ENCODE measurements at places on chromosomes 5 and 9. TPM values are rescaled to one million over a fixed set of nuclear protein-coding genes. Genes with fewer than 3 reads are reported as not detected.

RASEF gene
- 0.21 TPM for total RNA-seq

OR13C3 gene
- total RNA-seq: not detected

FAM240B gene
- total RNA-seq: not detected

DNA sequence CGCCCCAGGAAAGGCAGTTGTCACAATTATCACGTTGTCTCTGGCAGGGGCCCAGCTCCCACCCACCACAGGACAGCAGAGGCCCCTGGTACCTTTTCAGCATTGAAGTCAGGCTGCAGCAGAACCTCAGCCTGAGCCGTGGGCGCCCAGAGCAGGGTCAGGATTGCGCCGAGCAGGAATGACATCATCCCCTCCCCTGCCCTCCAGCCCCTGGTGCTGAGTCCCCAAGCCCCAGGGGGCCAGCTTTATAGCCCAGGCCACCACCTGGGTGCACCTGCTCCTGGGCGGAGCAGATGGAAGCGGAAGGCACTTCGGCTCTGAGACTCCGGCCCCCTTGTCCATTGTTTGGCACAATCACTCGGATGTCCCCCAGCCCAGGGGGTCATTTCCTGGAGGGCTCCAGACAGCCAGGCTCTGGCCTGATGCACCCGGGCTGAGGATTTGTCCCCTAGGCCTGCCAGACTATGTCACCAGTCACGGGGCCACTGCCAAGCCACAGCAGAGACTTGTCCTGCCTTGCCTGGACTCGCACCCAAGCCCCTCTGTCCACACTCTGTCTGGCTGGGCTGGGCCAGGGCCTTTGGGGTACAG lies at the start of gene LCN15:
LCN15 (minus strand) TSS at position 218 of the 591 bp plus-strand sequence; CDS start at position 188, 30 bp downstream.
- H3K27ac ChIP-seq: no peak within 1 kb of the TSS
- no peak within 1 kb of the TSS for H3K4me3 ChIP-seq
- no peak for DNase-seq
- no peaks in the 10 kb centered on the region for H3K36me3 ChIP-seq
- peaks cover 25% of the 10 kb centered on the region for H3K27me3 ChIP-seq

HCN1 gene
- total RNA-seq: not detected

DNA sequence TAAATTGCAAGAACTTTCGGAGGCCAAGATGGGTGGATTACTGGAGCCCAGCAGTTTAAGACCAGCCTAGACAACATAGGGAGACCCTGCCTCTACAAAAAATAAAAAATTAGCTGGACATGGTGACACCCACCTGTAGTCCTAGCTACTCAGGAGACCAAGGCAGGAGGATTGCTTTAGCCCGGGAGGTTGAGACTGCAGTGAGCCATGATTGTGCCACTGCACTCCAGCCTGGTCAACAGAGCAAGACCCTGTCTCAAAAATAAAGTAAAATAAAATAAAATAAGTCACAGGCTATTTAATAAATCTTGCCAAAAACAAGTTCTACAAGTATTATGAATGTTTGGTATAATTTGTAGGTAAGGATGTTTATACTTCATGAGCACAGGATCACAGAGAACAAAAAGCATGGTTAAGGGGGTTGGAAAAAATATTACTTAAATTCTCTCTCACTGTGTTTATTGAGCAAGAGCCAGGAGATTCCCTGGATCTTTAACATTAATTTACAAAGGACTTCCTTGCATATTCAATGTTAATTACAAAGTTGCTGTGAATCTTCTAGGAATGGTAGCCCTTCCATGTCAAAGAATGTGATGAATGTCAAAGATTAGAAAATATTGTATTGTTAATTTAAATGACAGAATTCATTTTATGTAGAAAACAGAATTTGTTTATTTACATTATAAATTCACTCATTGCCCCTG lies 164.0 kb downstream of the RFX3 start:
- no peaks in the 10 kb centered on the region for H3K36me3 ChIP-seq
- no peak overlapping the region for H3K27ac ChIP-seq
- H3K27me3 ChIP-seq: no peaks in the 10 kb centered on the region
- peaks cover 10% of the 10 kb centered on the region for H3K4me1 ChIP-seq
- no peak overlapping the region for H3K4me3 ChIP-seq

PDZD2 gene
- total RNA-seq: 1.4 TPM

FAT2 gene
- total RNA-seq: 0.37 TPM

PRELID2 gene
- 25.9 TPM for total RNA-seq

DNA sequence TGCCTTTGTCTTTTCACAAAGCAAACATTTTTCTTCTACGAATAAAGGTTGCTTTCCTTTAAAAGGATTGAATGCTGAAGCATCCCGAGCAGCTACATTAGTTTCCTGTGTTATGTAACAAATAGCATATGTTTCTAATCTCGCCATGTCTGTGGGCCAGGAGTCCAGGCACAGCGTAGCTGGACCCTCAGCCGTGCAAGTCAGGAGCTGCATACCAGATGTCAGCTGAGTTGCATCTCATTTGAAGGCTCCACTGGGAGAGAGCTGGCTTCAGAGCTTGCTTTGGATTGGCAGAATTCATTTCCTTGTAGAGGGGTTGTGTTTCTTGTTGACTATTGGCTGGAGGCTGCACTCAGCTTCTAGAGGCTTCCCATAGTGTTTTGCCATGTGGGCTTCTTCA lies 16.0 kb upstream of the GOLPH3 start:
- no peaks in the 10 kb centered on the region for H3K4me1 ChIP-seq
- H3K27me3 ChIP-seq: no peaks in the 10 kb centered on the region
- no peak for DNase-seq

DNA sequence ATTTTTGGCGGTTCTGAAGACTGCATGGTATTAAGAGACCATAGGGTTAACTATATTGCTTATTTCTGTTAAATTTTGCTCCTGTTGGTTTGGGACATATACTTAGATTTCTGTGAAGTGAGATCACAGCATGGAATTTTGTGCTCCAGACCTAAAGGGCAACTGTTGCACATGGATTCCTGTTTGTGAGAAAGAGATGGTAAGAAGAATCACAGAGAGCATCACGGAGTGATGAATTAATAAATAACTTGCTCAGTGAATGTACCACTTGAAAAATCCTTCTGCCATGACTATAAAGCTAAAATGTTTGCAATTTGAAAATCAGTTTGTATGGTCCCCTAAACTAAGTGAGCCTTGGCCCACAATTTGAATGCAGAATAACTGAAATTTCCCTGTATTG lies 4.5 kb downstream of the PSAT1 start:
- no peaks in the 10 kb centered on the region for H3K4me1 ChIP-seq
- no peaks in the 10 kb centered on the region for H3K27me3 ChIP-seq
- peaks cover 27% of the 10 kb centered on the region for H3K36me3 ChIP-seq
- no peak overlapping the region for H3K27ac ChIP-seq
- no peak for DNase-seq

OR1B1 gene
- total RNA-seq: not detected

TXN gene
- total RNA-seq: 252 TPM

DNA sequence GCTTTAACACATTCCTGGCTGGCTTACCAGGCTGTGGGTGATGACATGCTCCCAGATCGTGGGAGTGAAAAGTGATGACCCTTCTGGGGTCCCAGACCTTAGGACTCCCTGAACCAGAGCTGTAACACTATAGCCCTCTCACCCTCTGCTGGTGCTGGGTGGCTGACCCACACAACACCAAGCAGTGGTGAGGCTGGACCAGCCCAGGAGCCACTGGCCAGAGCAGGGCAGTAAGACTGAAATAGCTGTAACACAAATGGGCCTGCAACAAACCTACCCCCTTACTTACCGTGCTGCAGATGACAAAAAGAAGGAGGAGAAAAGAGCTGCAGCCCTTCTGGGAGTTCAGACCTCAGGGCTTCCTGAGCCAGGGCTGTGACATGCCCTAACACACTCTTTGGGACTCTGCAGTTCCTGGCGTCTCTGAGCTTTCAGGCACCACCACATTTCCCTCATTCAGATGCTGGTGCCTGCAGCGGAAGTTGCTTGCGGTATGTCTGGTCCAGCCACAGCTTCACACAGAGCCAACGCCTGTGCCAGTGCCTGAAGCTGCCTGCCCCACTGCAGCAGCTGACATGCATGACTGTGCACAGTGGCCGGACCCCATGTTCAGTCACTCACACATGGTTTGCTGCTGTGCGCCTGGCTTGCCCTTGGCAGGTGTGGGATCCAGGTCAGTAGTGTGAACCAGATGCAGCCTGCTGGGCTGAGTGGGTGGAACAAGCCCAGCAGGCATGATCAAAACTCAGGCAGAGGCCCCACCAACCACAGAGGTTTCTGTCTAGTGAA lies 1247.4 kb downstream of the EFNA5 start:
- H3K27me3 ChIP-seq: no peaks in the 10 kb centered on the region
- H3K27ac ChIP-seq: no peak overlapping the region
- H3K36me3 ChIP-seq: no peaks in the 10 kb centered on the region

DNA sequence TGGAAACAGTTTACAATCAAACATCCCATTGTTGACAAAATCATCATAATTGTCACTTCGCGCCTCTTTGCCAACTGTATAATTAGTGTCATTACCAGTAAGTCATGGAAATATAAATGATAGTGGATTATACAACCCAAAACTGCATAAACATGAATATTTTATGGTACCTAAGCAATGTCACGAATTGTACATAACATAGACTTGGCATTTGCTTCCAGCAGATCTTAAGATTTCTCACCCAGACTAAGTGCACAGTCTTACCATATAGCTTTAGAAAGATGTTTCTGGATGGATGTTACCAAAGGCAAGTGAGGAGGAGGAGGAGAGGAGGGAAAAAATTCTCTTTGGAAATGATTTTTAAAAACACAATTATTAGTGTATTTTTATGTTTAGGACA lies 113.4 kb upstream of the TAS2R1 start:
- H3K4me1 ChIP-seq: no peaks in the 10 kb centered on the region
- H3K36me3 ChIP-seq: no peaks in the 10 kb centered on the region
- H3K4me3 ChIP-seq: no peak overlapping the region
- DNase-seq: no peak

- H3K27me3 ChIP-seq: peaks cover 11% of the 10 kb centered on the region
- no peak overlapping the region for H3K27ac ChIP-seq
- peaks cover 7% of the 10 kb centered on the region for H3K4me1 ChIP-seq
- H3K36me3 ChIP-seq: no peaks in the 10 kb centered on the region
- peak; percentile 25 for DNase-seq
- peak overlapping the region; percentile 51 for H3K4me3 ChIP-seq
Measured at GRCh38 chr9:128819716-128820664, 1.7 kb downstream of the ENDOG start.

- no peak overlapping the region for H3K4me3 ChIP-seq
- no peak for DNase-seq
- no peak overlapping the region for H3K27ac ChIP-seq
- no peaks in the 10 kb centered on the region for H3K36me3 ChIP-seq
Measured at GRCh38 chr5:136073714-136074529, 45.1 kb downstream of the TGFBI start.

DNA sequence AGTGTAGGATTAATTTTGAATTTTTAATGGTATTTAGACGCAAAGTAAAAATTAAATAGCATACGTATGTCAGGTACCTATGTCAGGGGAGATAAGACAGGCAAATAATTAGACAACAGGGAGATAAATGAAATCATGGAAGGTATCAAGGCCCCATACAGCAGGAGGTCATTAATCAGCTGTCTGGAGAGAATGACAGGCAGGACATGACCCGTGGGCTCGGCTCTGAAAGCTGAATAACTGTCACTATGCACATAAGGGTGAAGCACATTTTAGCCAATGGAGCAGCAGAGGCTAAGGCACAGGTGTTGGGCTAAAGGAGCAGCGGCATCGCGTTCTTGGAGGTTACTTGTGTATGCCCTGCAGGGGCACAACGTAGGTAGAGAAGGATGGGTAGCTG lies 11.9 kb downstream of the SLC25A51 start:
- H3K4me3 ChIP-seq: no peak overlapping the region
- no peak for DNase-seq
- H3K36me3 ChIP-seq: peaks cover 12% of the 10 kb centered on the region
- no peaks in the 10 kb centered on the region for H3K4me1 ChIP-seq
- H3K27ac ChIP-seq: no peak overlapping the region
